ENCODE measurements at places on chromosomes 7 and 10.

GRCh38 chr7:142459551-142459963 is 201.7 kb upstream of the PRSS58 start:
- no peak for DNase-seq

GRCh38 chr10:48366261-48366660 is 59.8 kb downstream of the MAPK8 start:
- no peak for DNase-seq

DNA sequence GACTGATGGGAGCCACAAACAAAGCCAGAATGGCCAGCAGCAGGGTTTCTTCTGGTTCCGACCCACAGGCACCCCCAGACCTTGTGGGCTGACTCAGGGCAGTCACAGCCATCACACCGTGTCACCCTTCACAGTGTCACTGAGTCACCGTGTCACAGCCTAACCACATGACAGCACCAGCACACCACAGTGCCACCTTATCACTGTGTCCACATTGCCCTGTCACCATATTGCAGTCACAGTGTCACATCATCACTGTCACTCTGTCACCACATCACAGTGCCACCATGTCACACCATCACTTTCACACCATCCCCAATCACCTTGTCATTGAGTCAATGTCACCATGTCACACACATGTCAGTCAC is 77.0 kb downstream of the OAT start:
- no peak for DNase-seq

GRCh38 chr7:452791-453455 is 66.7 kb downstream of the PDGFA start:
- no peak for DNase-seq

DNA sequence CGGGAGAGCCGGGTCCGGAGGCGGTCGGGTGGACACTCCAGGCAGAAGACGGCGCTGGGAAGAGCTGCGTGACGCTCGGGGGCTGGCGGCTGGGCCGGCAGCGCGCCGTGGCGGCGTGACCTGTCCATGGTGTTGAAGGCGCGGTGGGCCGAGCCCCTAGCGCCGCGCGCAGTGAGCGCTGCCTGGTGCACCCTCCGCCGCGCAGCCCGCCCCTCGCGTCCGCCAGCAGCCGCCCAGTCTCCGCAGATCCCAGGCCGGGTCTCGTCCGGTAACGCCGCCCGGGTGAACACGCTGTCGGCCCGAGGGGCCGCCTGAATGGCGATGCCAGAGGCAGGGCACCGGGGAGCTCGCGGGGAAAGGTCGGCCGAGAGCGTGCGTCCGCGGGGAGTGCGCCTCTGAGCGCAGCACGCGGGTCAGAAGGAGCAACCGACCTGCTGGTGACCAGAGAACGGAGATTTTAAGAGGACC is 657 bp upstream of the TMEM178B start:
- DNase-seq = no peak

- no peak for DNase-seq
These were observed 52.0 kb downstream of the REEP3 start for GRCh38 chr10:63573068-63573697.

DNA sequence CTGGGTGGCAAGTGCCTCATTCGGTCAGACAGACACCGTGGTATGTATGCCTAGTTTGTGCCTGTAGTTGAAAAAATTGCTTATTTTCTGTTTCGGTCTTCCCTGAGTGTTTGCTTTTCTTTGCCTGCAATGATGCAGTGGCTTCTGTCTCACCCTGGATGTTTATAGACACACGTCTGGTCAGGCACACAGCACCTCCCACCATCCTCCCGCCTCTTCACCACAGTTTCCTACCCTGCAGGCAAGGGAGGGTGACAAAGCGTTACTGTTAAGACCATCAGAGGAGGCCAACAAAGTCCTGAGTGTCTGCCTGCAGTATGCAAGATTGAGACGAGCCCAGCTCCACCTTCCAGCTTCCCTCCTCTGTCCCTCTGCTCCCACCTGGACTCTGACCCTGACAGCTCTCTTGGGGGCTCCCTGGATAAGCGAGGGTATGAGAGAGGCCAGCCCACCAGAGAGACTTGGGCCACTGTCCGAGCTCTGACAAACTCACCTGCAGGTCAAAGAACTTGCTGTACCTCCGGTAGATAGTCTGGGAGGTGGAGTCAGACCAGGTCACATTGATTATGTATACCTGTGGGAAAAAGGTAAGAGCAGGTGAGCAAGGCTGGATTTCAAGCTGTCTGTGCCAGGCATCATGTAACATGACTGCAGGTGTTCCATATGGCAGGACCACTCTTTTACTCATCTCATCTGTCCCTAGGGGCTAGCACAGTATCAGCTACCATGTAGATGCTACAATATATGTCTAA is 54.4 kb downstream of the SH3PXD2A start:
- peak; percentile 94 for DNase-seq

- no peak for DNase-seq
These were observed 17.6 kb upstream of the LAMB1 start for GRCh38 chr7:108020585-108020984.

GRCh38 chr7:10677211-10677610 is 296.5 kb upstream of the PHF14 start:
- DNase-seq = no peak

GRCh38 chr7:102891693-102892261 is 21.0 kb upstream of the LRRC17 start:
- DNase-seq = peak; percentile 36

DNA sequence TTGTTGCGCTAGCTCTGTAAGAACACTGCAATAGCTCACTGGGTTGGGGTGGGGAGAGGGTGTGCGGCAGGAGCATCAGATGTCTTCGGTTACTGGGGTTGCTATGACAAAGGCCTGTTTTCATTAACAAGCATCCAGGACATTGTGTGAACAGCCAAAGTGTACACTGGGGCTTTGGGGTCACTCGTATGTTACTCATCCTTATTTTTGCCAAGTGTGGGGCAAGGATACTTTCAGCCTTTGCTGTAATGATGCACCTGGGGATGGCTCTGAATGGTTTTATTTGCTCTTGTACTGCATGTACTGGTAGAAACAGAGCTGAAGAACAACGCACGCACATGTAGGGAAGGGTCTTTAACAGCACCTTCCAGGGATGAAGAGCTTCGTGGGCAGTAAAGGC is 73.0 kb upstream of the AFAP1L2 start:
- no peak for DNase-seq

DNA sequence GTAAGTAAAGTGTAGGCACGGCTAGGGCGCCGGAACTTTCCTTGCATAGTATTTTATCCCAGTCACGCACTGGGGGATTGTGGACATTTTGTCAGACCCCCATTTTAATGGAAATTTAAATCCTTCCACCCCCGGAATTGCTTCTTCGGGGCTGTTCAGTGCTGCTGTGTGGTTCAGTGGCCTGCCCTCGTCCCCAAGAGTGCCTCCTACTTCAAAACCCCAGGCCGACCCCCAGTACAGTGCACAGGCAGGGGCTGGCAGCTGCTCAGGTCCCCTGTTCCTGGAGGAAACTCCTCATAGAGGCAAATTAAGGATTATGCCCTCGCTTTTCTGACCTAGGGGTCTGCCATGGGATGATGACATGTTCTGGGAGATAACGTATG is 94.5 kb downstream of the PTPRE start:
- DNase-seq = no peak

- DNase-seq = no peak
These were observed 87.9 kb upstream of the KLF14 start for GRCh38 chr7:130821864-130822263.

- DNase-seq = no peak
These were observed 151.5 kb downstream of the CUX1 start for GRCh38 chr7:101968720-101969466.

GRCh38 chr10:109902992-109903947 is 20.0 kb downstream of the XPNPEP1 start:
- no peak for DNase-seq

GRCh38 chr10:51162002-51162401 is 87.7 kb downstream of the PRKG1 start:
- DNase-seq = no peak

DNA sequence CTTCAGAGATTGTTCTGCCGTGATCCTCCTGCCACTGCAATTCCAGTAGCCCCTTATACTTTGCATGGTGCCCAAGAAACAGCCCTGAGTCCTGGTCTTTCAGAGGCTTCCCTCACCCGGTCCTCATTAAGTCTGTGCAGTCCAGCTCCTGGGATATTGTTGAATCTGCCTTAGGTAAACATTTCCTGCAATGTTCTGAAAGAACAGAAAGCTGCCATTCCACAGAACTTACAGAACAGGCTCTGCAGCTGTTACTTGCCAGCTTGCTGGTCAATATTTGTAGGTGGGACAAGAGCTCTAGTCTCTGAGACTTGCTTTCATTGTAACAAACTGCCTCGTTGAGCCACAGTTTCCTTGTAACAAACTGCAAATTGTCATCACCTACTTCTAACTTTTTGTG is 115.0 kb upstream of the KIF5B start:
- no peak for DNase-seq

DNA sequence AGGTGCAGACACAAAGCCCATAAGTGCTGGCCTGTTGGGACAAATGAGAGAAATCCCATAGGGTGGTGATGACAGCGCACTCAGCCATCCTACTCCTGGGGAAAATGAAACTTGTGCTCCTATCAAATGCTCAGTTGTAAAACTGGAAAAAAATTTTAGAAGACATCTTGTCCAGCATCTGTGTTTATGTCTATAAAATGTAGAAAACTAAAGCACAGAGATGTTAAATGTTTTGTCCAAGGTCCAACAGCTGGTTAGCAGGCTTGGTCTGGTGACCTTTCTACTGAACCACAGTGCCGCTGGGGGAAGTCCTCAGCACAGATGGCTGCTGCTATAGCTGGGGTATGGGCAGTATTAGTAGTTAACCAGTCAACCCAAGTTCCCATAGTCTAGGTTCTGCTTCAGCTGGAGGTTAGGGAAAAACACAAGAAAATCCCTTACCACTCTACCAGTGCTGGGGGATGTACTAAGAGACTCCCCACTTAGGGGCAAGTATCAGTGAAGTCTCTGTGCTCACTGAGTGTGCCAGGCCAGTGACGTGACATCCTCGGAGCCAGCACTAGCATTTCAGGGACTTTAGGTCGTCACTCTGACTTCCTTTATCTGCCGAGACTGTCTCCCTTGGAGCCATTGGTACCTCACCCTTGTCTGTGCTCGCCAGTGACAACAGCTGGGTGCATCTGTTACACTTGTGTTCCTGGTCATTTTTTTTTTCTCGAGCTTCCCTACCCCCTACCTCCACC is 1.9 kb downstream of the TSPAN33 start:
- no peak for DNase-seq
